ENCODE measurements at places on chromosomes 7 and 10.

- DNase-seq = no peak
These were observed 99.2 kb upstream of the PIK3CG start for GRCh38 chr7:106765727-106766355.

DNA sequence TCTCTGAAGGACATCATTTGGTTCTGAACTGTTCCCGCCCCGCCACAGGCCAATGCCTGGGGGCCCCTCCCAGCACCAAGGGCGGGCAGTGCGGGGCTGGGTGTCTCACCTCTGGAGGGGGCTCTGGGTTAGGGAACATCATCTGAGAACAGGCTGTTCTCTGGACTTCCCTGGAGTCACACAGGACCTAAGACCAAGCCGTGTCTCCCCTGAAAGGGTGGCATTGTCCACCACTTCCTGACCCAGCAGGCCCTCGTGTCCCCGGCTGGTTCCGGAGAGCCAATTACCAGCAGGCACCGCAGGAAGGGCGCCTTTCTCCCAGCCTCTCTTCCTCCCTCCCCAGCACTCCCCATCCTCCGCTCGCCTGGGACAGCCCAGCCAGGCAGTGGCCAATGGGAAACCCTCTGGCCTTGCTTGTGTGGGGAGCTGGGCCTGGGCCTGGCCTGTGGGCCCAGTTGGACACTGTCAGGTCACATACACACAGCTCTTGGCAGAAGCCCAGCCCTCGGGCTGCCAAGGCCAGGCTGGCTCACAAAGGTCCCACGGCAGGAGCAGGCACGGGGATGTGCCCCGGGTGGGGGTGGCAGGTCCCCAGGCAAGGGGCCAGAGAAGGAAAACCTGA lies 119.5 kb downstream of the SPDYE5 start:
- DNase-seq = no peak

DNA sequence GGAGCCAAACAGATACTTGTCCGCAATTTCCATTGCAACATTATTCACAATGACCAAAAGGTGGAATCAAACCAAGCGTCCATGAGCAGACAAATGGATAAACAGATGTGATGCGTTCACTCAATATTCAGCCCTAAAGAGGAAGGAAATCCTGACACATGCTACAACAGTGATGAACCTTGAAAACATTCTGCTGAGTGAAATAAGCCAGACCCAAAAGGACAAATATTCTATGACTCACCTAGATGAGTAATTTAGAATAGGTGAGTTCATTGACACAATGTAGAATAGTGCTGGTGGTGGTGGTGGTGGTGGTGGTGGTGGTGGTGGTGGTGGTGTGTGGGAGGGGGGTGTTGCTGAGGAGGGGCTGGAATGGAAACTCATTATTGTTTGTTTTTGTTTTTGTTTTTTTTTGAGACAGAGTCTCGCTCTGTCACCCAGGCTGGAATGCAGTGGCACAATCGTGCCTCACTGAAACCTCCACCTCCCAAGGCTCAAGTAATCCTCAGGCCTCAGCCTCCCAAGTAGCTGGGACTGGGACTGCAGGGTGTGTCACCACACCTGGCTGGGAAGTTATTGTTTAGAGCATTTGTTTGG lies 28.6 kb downstream of the SMKR1 start:
- DNase-seq = no peak

DNA sequence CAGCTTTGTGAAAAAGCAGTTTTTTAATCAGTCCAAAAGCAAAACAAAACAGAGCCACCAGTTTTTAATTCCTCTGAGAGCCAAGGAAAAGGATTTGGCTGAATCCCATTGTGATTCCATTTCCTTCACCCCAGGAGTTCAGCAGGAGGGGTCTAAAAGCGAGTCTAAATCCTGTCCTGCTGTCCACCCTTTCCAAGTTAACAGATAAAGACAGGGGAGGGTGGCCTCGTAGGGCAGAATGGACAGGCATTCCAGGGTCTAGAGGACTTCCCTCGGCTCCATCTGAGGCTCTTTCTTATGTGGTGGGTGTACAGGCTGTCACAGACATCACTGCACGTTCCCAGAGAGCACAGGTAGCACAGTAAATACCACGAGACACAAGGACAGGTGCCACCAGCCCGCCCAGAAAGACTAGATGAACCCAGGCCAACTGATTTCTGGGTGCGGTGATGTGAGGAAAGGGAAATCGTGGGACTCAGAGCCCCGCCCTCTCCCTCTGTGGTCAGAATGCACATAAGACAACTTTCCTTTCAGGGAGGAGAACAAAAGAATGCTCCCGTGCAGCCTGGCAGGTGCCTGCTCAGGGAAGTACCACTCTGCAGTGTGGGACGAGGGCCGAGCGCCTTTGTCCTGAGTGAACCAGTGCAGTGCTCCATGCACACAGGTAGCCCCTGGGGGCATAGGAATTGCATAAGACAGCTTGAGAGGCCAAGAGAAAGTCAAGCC lies 119.7 kb downstream of the ABLIM1 start:
- no peak for DNase-seq

DNA sequence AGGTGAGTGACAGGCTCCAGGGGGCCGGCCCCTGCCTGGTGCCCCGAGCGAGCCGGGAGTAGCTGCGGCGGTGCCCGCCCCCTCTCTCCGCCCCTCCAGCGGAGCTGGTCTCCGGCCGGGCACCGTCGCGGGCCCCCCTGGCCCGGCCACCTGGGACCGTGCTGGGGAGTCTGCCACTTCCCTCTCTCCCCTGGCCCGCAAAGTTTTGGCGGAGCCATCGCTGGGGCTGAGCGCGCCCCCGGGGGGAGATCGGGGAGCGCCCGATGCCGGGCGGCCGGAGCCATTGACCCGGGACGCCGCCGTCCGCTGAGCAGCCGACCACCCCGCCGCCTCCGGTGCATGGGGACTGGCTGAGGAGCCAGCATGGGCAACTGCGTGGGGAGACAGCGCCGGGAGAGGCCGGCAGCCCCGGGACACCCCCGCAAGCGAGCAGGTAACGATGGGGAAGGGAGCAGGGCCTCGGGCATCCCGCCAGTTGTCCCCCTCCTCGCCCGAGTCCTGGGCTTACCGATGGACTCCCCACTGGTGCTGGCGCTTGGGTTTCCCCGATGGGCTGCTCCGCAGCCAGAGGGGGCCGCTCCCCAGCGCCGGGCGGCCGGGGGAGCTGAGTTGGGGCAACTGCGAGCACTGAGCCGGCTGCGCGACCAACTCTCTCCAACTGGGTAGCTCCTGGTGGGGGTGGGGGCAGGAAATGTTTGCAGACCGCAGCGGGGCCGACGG lies at the start of gene UBTD1:
UBTD1 (plus strand) TSS at position 84 of the 720 bp plus-strand sequence; CDS start at position 364, 280 bp downstream.
- DNase-seq = peak; percentile 52

All from erythroblast (primary cell).